Activated CD4-positive, alpha-beta T cell treated with anti-CD3 and anti-CD28 coated beads for 36 hours (primary cell): ENCODE measurements at places on chromosomes 12 and 14.

DNA sequence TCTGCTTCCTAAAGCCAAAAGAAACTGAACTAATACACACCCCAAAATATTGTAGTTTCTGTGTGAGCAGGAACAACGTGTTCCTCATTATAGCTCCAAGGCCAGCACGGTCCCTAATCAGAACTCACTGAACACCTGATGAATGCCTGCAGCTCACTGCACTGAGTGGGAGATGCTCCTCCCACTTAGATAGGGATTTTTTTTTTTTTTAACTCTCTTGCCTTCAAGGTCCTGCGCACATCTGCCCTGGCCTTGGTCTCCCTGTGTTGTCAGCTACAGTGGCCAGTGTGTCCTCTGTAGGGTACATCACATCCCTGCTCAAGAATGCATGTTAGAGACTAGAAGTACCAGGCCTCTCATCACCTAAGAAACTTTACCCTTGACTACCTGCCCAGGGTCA is 44.3 kb upstream of the TMPO start:
- no peak for DNase-seq

GRCh38 chr14:55123101-55123500 is 6.0 kb upstream of the LGALS3 start:
- no peak for DNase-seq

- no peak for DNase-seq
These were observed 3.1 kb downstream of the RDH16 start for GRCh38 chr12:56954057-56954957.

- DNase-seq = no peak
These were observed 6.7 kb upstream of the FBRSL1 start for GRCh38 chr12:132483208-132483607.

GRCh38 chr12:121579190-121579791 is 1.5 kb downstream of the KDM2B start:
- DNase-seq = peak; percentile 56

GRCh38 chr14:68312884-68313610 is 479.8 kb downstream of the ZFP36L1 start:
- peak; percentile 71 for DNase-seq

GRCh38 chr14:24674204-24674970 is 40.4 kb upstream of the GZMB start:
- DNase-seq = peak; percentile 69

- no peak for DNase-seq
These were observed 146.2 kb downstream of the SLC6A15 start for GRCh38 chr12:84766375-84766774.

DNA sequence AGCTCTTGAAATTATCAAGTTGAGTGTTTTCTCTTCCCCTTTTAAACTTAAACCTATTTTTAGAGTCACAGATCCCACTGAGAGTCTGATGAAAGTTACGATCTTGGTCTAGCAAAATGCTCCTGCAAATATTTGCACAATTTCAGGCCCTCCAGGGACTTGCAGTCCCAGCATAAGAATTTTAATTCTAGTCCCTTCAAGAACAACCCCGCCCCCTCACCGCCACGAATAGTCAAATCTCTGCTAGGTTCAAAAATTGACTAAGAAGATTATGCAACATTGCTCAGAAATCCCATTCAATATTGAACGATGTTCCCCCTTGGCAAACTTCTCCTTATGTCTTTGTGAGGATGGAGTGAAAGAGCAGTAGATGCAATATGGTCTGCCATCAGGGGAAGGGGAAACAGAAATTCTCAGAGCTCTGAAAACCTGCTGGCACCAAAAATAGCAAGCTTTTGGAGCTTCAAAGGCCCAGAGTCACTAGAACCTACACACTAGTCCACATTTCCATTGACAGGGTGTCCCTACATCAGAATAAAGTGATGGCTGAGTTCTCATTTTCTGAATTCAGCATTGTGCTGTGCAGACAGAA is 127.5 kb upstream of the CCDC175 start:
- DNase-seq = no peak

- peak; percentile 41 for DNase-seq
These were observed 553 bp downstream of the CNPY2 start for GRCh38 chr12:56315249-56315621.

- no peak for DNase-seq
These were observed 388.6 kb downstream of the CCDC91 start for GRCh38 chr12:28578833-28579252.

- DNase-seq = no peak
These were observed 11.0 kb downstream of the TPCN1 start for GRCh38 chr12:113232089-113232839.

DNA sequence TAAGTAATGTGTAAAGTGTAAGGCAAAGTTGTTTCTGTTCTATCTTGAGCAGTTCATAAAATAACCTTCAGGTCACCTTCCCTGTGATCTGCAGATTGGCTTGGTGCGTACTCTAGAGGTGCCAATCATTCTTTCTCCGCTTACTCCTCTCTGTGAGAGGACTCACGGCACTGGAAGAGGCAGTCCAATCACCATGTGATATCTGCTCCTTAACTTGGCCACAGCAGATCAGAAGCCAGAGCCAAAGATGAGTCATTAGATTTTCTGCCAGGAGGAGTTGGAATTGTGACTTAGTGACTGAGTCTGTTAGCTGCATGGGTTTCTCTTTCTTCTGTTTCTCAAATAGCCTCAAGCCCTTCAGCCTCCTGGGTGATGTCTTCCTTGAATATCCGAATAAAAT is 165.5 kb downstream of the SLC41A2 start:
- DNase-seq = no peak

DNA sequence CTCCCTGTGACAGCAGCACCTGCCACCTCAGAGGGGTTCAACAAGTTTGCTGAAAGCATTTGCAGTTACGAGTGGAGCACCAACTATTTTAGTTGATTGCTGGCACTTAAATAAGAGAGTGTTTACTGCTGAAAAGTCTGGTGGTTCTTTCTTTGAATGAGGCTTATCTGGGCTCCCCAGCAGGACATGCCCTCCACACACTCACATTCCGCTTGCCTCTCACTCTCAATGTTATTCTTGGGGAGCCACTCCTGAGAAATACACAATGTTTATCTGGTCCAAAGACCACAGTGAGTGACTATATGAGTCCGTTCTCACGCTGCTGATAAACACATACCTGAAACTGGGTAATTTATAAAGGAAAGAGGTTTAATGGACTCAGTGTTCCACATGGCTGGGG is 31.9 kb downstream of the NT5DC3 start:
- DNase-seq = no peak

DNA sequence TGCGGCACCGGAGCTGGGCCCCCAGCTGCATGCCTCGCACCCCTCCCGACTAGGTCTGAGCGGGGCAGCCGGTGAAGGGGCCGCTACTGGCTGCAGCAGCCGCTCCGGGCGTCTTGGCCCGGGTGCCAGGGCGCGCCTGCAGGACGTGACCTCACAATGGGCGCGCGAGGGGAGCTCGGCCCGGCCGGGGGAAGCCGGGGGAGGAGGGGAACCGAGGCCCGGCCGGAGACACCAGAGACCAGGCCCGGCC is 353 bp downstream of the BAG5 start:
- DNase-seq = no peak

DNA sequence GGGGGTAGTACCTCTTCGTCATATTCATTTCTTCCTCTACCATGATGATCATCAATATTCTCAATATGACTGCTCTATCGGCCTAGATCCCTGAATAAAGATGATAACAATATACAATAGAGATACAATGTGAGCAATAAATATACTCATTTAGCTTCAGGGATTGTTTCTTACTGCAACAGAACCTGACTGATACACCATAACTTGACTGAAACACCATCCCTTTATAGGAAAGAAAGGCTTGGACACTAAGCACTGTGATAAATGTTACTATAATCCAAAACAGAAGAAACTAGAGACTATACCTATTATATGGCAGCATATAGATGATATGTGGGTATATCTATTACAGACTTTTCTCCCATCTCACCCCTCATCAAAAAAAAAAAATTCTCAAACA is 1.2 kb upstream of the RHOJ start:
- no peak for DNase-seq
